ENCODE measurements at places on chromosomes 7 and 10.

GRCh38 chr7:125926621-125927020, 997.0 kb upstream of the POT1 start:
- no peak for DNase-seq

DNA sequence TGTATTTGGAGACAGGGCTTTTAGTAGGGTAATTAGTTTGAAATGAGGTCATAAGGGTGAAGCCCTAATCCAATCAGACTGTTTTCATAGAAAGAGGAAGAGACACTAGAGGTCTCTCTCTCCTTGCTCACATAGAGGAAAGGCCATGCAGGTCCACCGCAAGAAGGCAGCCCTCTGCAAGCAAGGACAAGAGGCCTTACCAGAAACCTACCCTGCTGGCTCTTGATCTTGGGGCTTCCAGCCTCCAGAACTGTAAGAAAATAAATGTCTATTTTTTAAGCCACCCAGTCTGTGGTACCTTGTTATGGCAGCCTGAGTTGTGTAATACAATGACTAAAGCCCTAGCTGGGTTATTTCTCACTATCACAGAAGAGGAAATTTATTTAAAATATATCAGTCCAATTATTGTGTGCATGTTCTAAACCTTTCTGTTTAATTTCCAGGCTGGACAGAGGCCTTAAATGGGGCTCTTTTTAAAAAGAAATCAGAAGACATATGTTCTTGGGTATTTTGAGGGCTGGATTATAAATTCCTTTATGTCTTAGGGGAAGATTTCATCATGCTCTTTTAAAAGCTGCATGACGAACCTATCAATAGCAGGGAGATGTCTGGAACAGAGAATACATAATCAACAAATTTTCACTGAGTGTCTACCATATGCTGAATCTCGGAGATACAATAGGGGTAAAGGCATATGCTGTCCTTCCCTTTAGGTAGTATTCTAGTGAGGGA, 12.9 kb upstream of the TMEM26 start:
- no peak for DNase-seq

DNA sequence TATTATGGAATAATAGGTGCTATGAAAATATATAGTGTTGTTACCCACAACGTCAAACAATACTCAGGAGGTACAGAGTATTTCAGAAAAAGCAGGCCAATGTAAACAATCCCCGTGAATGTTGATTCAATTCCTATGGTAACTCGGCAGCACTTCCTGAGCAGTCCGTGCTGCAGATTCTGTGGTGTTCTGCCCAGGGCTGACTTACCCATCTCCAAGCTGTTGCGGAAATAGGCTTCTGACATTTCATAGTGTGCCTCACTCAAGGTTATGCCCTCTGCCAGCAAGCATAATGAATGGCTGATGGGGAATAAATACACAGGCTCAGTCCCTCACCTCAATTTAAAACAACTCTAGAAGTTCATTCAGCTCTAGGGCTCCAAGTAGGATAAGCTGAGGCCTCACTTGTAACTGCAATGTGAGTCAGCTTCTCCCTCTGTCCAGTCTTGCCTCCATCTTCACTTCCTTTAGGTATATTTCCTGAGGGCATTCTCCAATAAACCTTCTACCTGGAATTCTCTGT, 177.6 kb downstream of the GNAI1 start:
- DNase-seq: no peak

GRCh38 chr7:158175779-158176178, 411.8 kb downstream of the PTPRN2 start:
- no peak for DNase-seq

GRCh38 chr10:71999360-72000072, 35.3 kb downstream of the CHST3 start:
- DNase-seq: no peak

- no peak for DNase-seq
Measured at GRCh38 chr10:111677759-111678158, 505.8 kb downstream of the GPAM start.

- DNase-seq: no peak
Measured at GRCh38 chr7:122572706-122573105, 126.2 kb downstream of the RNF133 start.

- no peak for DNase-seq
Measured at GRCh38 chr10:76352300-76352699, 920.9 kb downstream of the LRMDA start.

- no peak for DNase-seq
Measured at GRCh38 chr10:104250371-104250770, 4.3 kb upstream of the GSTO1 start.

- no peak for DNase-seq
Measured at GRCh38 chr7:133217773-133218172, 35.1 kb upstream of the EXOC4 start.

- no peak for DNase-seq
Measured at GRCh38 chr10:74156919-74157289, 5.9 kb downstream of the ADK start.

- no peak for DNase-seq
Measured at GRCh38 chr7:70472601-70473237, 659.2 kb upstream of the GALNT17 start.

- no peak for DNase-seq
Measured at GRCh38 chr7:99677013-99677647, 2.7 kb downstream of the CYP3A5 start.

DNA sequence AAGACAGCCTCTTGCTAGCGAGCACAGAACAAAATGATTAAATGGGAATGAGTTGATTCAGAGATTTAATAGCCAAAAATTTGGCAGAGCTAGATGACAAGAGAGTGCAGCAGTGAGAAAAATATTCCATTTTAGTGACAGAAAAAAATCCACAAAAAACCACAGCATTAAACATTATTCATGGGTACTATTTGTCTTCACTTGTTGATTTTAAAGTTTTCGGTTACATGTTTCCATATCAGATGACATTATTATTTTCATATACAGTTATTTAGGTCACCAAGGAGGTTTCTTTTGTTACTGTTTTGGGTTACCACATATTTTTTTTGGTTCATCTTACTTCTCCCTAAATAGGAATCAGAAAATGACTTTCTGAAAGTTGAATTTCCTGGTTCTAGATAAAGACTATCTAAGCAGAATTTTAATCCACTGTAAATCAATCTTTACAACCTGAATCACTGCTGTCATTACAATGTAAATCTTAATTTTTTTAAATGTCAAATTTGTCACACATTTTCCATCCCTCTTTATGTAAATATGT, 87.9 kb downstream of the SVIL start:
- no peak for DNase-seq

- no peak for DNase-seq
Measured at GRCh38 chr10:121485436-121486139, 112.7 kb downstream of the FGFR2 start.

- no peak for DNase-seq
Measured at GRCh38 chr7:113698556-113699220, 220.1 kb downstream of the PPP1R3A start.

DNA sequence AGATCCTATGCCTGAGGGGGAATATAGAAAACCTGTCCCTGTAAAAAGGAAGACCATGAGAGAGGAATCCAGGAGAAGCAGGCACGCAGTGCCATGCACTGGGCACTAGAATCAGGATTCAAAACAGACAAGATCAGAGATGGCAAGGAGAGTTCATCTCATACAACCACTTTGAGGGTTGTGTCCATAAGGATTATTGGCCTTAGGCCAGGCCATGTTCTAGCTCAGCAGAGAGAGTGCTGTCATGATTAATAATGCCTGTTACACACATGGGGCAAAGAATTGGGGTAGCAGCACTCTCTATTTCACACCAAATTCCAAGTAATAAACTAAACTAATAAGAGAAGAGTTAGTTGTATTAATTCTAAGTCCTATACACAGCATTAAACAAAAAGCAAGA, 29.1 kb downstream of the EZH2 start:
- DNase-seq: no peak

- no peak for DNase-seq
Measured at GRCh38 chr7:48299580-48300169, 128.4 kb downstream of the ABCA13 start.

- no peak for DNase-seq
Measured at GRCh38 chr7:114085592-114086501, 167.0 kb upstream of the PPP1R3A start.

- no peak for DNase-seq
Measured at GRCh38 chr7:77409739-77410547, 6.2 kb downstream of the GSAP start.

GRCh38 chr10:124231168-124232155, 138.1 kb upstream of the CHST15 start:
- peak; percentile 13 for DNase-seq

DNA sequence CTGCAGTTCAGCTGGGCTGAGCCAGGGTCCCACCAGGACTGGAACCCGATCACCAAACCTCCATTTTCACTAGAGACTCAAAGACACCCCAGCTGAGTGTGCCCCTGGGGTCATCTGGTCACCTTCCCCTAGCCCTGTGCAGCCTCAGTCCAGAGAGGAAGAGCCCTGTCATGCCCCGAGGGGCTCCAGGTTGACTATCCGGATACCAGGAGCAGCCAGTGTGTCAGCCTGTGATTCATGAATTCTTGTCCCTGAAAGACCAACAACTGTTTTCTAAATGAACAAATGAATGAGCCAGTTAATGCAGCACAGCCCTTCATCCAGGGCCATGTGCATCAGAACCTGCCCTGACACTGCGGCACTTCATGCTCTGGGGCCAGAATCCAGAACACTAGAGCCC, 201.9 kb upstream of the TCERG1L start:
- no peak for DNase-seq

DNA sequence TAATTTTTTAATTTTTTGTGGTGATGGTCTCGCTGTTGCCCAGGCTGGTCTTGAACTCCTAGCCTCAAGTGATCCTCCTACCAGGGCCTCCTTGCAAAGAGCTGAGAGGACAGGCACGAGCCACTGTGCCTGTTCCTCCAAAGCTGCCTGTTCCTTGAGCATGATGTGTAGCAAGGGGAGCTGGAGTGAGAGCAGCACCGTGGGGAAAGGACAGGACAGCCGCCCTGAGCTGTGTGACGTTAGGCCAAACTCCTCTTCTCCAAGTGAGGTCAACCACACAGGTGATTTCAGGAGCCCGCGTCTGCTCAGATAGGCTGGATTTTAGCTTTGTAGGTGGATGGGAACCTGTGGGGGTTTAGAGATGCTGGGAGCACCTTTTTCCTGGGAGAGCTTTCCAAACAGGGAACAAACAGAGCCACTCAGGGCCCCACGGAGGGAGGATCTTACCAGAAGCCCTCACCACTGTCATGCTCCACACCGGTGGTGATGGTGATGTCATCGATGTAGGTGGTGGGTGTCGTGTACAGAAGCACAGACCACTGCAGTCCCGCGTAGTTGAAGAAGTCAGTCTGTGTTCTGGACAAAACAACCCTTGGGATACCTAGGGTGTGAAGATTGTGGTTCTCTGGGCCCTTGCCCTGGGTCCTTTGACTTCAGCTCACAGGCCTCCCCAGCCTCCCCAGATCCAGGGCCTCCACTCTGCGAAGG, 44.8 kb upstream of the ZNF479 start:
- no peak for DNase-seq

- no peak for DNase-seq
Measured at GRCh38 chr7:35003679-35004303, 33.5 kb downstream of the DPY19L1 start.

- no peak for DNase-seq
Measured at GRCh38 chr7:84686373-84686772, 491.8 kb upstream of the SEMA3A start.

GRCh38 chr10:131396121-131397050, 84.9 kb upstream of the TCERG1L start:
- DNase-seq: no peak

DNA sequence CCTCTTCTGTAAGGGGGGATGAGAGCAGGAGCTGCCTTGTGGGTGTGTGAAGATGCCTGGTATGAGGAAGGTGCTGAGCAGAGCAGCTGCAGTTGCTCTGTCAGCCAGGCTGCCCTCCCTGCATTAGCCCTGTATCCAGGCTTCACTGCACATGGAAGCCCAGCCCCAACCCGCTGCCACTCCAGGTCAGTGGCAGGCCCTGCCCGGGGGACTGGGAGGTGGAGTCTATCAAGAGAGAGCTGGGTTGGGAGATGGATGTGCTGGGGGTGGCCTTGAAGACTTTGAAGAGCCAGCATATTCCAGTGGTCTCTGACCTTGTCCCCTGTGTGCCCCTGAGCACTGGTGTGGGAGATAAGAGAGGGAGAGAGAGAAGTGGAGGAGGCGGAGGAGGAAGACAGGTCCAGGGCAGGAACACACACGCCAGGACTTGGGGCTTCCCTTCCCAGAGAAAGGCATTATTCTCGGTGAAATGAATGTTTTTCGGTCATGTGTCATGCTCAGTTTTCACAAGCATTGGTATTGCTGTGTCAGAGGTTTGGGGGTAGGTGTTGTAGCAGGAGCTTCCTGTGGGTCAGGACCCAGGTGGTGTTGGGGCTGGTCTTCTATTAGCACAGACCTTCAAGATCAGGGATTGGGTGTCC, 2.6 kb downstream of the PPIF start:
- DNase-seq: no peak

GRCh38 chr7:150409300-150410030, 30.3 kb downstream of the ZNF775 start:
- DNase-seq: no peak

- no peak for DNase-seq
Measured at GRCh38 chr10:32095116-32095733, 39.0 kb upstream of the KIF5B start.

GRCh38 chr10:47053081-47053798, 142.0 kb downstream of the PTPN20 start:
- DNase-seq: no peak

DNA sequence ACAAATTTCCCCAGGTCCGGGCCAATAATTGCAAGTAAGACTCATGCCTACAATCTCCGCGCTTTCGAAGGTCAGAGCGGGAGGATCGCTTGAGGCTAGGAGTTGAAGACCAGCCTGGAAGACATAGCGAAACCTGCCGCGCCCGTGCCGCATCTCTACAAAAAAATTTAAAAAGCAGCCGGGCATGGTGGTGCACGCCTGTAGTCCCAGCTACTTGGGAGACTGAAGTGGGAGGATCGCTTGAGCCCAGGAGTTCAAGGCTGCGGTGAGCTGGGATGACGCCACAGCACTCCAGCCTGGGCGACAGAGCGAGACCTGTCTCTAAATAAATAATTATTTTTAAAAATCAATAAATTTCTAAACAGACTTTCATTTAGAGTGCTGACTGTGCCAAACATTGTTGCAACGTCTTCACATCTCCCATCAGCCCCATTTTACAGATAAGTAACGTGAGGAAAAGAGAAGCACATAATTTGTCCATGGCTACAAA, 494 bp upstream of the CFAP43 start:
- DNase-seq: no peak

- DNase-seq: peak; percentile 14
Measured at GRCh38 chr10:45001381-45002148, 842 bp downstream of the ZNF22 start.

DNA sequence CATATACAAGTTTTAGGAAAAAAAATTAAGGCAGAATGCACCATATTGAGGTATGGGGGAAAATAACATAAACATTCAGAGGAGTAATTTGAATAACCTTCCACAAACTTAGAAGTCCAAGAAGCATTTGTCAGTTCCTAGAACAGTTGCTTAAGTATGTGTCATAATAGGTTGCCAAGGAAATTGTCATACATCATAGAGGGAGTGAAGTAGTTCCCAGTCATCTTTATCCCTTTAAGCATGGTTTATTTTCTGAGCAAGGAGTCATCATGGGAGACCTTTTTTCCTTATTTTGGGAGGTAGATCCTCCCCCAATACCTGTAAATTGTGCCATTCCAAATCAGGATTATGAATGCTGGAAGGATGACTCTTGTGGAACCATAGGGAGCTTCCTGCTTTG, at the start of gene SSMEM1:
SSMEM1 (plus strand) TSS at position 219 of the 400 bp plus-strand sequence; CDS start at position 270, 51 bp downstream.
- DNase-seq: no peak
